Foreskin melanocyte (primary cell): ENCODE measurements at places on chromosomes 4 and X.

GRCh38 chrX:68847172-68847571 is 18.4 kb downstream of the EFNB1 start:
- no peak for DNase-seq

GRCh38 chrX:25025615-25026014 is 9.8 kb upstream of the ARX start:
- no peak for DNase-seq

DNA sequence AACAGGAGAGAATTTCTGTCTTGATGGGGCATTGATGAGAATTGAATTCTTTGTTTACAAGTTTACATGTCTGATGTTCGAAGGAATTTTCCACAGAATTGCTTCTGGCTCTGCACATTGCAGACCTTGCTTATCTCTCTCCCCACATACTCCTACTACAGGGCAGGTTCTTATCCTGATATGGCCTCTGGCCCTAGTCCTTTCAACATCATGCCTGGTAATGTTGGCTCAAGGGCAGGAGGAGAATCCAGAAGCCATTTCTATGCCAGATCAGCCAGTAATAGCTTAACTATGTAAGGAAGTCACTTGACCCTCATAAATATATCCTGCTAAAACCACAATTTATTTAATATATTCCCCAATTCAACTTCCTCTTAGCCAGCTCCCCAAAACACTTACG is 24.3 kb upstream of the TSPAN5 start:
- no peak for DNase-seq

GRCh38 chr4:95728145-95728544 is 111.7 kb upstream of the PDHA2 start:
- DNase-seq = no peak

- DNase-seq = no peak
Observed at GRCh38 chr4:165324918-165325304, 2.6 kb upstream of the MSMO1 start.

DNA sequence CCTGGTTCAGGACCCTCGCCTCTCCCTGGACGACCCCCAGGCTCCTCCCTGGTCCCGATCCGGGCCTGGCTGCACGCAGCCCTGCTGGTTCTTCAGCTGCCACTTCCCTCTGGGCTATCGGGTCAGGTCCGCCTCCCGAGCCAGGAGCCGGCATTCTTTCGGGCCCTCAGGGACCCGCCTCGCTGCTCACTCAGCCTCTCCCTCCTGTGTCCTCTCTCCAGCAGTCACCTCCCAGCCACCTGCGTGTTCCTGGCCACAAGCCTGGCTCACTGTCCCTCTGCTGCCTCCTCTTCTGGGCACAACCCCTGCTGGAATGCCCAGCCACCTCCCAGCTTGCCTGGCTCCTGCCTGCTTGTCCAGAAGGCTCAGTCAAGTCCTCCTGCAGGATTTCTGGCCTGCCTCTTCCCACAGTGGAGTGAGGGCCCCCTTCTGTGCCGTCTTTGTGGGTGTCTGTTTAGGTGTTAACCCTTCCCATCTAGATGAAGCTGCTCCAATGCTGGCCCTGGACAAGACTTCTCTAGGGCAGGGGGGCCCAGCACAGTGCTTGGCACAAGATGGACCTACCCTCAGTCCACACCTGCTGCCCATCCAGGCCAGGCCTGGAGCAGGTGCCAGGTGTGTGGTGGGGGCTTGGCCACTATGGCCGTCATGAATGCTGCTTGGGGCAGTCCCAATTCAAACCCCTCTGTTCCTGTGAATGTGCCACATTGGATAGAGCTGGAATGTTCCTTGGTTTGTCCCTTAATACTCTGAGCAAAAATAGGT is 2.2 kb downstream of the WFS1 start:
- no peak for DNase-seq

GRCh38 chr4:48949518-48950219 is 36.4 kb upstream of the CWH43 start:
- no peak for DNase-seq

GRCh38 chr4:89894649-89895550 is at the start of gene MMRN1:
MMRN1 (plus strand) TSS chr4:89894854; CDS start chr4:89894972, 118 bp downstream.
- no peak for DNase-seq

DNA sequence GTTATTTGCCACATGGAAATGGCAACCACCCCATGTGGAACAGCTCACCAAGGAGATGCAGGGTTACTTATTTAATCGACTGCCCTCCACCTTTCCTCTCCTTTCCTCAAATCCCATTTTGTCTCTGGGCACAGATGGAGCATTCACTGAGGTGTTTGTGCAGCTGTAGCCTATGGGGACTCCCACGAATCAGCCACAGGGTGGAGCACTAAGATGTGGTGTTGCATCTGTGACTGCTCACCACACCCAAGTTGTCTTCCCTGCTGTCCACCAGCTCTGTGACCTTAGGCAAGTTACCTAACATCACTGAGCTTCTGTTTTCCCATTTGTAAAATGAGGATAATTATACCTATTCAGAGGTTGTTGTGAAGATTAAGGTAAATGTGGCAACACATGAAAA is 252.4 kb upstream of the CPEB2 start:
- peak; percentile 32 for DNase-seq

DNA sequence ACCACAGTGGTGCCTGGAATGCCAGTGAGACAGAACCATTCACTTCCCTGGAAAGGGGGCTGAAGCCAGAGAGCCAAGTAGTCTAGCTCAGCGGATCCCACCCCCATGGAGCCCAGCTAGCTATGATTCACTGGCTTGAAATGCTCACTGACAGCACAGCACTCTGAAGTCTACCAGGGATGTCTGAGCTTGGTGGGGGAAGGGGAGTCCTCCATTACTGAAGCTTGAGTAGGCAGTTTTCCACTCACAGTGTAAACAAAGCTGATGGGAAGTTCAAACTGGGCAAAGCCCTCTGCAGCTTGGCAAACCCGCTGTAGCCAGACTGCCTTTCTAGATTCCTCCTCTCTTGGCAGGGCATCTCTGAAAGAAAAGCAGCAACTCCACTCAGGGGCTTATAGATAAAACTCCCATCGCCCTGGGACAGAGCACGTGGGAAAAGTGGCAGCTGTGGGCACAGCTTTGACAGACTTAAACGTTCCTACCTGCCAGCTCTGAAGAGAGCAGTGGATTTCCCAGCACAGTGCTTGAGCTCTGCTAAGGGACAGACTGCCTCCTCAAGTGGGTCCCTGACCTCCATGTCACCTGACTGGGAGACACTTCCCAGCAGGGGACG is 32.0 kb downstream of the NAP1L2 start:
- DNase-seq = no peak

- DNase-seq = no peak
Observed at GRCh38 chr4:65046192-65047133, 623.8 kb downstream of the EPHA5 start.

GRCh38 chr4:75745161-75745560 is 20.8 kb downstream of the USO1 start:
- peak; percentile 44 for DNase-seq

- DNase-seq = no peak
Observed at GRCh38 chr4:181710143-181710542, 533.1 kb upstream of the TENM3 start.

- no peak for DNase-seq
Observed at GRCh38 chr4:151098979-151099228, 524 bp upstream of the RPS3A start.

GRCh38 chr4:92566269-92566668 is 262.5 kb downstream of the GRID2 start:
- no peak for DNase-seq

DNA sequence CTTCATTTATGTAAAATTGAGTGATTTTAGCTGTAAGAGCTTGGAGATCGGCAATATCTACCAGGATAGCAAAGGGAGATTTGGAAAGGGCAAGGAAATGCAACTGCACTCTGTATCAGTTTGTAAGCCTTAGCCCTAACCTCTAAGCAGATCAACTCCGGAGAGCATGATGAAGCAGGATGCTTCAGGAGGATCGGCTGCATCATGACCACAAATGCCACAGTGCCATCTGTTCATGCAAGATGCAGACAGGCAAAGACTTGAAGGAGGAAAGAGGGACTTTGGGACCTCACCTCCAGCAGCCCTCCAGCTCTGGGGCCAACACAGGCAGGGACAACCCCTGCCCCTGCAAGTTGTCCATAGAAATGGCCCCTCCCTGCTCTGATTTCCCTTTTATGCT is 377.6 kb upstream of the GATB start:
- DNase-seq = no peak

DNA sequence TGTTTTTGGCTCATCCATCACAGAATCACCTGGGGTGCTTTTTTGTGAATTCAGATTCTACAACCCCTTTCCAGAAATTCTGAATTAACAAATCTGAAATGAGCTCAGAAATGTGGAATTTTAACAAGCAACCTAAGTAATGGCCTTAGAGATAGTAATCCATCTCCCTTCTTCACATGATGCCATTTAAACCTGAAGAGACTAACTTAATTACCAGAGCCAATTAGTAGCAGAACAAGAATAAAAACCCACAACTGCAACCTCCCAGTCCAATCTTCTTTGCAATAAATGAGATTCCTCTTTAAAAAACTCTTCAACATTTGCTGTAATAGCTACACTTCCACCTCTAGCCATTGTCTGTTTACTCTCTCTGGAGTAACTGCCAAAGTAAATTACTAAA is 69.7 kb downstream of the ARAP2 start:
- DNase-seq = no peak

GRCh38 chr4:120105472-120105871 is 38.8 kb upstream of the MAD2L1 start:
- no peak for DNase-seq

- no peak for DNase-seq
Observed at GRCh38 chr4:3792813-3793212, 26.6 kb downstream of the ADRA2C start.

- DNase-seq = no peak
Observed at GRCh38 chrX:135697601-135698000, 15.8 kb upstream of the CT45A1 start.

DNA sequence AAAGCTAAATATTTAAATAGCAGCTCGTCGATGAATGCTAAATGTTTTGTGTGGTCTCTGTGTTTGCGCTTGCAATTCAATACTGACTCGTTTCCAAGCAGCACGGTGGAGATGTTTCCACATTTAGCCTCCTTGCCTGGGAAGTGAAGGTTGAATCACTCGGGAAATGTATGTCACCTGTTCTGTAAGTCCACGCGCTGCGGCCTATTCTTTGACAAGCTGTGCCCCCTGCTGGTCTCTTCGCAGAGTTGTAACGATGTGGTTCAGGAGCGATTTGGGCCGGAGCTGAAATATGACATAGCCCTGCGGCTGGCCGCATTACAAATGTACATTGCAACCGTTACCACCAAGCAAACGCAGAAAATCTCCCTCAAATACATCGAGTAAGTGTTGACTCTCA is 89.6 kb upstream of the PRPS2 start:
- DNase-seq = no peak

DNA sequence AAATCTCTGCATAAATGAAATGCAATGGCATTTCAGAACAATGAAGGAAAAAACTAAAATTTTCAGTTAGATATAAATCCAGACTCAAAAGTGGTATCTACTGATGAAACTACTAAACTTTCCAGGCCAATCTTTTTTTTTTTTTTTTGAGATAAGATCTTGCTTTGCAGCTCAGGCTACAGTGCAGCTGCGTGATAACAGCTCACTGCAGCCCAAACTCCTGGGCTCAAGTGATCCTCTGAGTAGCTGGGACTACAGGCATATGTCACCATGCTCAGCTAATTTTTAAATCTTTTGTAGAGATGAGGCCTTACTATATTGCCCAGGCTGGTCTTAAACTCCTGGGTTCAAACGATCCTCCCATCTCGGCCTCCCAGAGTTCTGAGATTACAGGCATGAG is 1228.2 kb upstream of the ADGRL3 start:
- no peak for DNase-seq

- DNase-seq = no peak
Observed at GRCh38 chr4:124279741-124280140, 432.8 kb downstream of the ANKRD50 start.

GRCh38 chrX:108439426-108439942 is at the start of gene COL4A5:
COL4A5 (plus strand) TSS chrX:108439838; CDS start chrX:108440126, 288 bp downstream.
- DNase-seq = peak; percentile 59

GRCh38 chr4:17437396-17437795 is 74.5 kb downstream of the QDPR start:
- no peak for DNase-seq

GRCh38 chr4:1626151-1626550 is 58.0 kb downstream of the FAM53A start:
- DNase-seq = no peak

GRCh38 chr4:127783955-127784770 is 2.0 kb downstream of the HSPA4L start:
- DNase-seq = no peak

DNA sequence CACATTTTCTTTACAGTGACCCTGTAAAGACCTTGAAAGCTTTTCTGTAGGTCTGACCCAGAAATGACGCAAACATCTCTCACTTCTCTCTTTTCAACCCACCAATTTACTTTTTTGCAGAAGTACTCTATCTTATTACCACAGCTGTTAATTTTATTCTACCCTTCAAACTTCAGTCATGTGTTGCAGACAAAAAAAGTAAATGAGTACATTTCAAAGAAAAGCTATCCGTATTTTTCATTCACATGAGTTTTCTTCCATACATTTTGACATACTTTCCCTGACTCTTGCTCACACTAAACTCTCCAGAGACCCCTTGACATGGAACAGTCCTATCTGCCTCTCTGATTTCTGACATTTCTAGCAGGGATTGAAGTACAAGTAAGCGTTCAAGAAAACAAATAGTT is 51.7 kb downstream of the SLC7A11 start:
- DNase-seq = no peak

GRCh38 chr4:6761649-6762615 is 20.6 kb upstream of the KIAA0232 start:
- DNase-seq = peak; percentile 14

- no peak for DNase-seq
Observed at GRCh38 chr4:156329779-156330178, 376.1 kb upstream of the CTSO start.

DNA sequence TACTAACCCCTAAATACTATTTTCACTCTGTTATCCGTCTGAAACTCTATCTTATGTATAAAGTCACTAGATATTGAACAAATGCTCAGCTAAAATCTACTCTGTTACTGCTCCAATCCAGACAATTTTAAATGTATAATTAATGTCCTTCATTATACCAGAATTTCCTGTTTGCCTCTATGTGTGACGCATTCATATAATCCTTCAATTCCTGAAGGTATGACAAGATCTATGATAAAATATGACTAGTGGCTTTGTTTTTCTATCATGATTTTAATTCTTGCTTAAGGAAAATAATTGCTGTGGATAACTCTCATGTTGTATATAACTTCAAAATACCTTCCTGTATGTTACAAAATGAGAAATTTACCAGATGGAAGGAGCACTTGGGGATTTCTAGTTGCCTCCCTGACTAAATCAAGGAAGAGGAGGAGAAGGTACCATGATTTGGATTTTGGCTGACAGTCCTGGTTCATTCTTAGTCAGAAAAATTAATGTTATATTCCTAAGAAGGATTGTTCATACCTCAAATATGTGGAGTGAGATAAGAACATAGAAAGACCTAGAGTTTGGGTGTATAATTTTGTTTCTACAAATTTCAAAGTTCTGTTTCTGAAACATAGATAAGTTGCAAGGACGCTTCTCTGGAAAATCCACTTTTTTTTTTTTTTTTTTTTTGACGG is 4.9 kb downstream of the CXCL6 start:
- no peak for DNase-seq

GRCh38 chr4:128955751-128956150 is 137.6 kb downstream of the SCLT1 start:
- DNase-seq = no peak
